ENCODE measurements at places on chromosomes 7 and 10.

GRCh38 chr7:68087401-68087800 is 1090.8 kb downstream of the TYW1 start:
- no peak for DNase-seq

- DNase-seq: no peak
These were observed 71.6 kb downstream of the INPP5A start for GRCh38 chr10:132609211-132609610.

- no peak for DNase-seq
These were observed 454.4 kb downstream of the HTR7 start for GRCh38 chr10:90403211-90404000.

DNA sequence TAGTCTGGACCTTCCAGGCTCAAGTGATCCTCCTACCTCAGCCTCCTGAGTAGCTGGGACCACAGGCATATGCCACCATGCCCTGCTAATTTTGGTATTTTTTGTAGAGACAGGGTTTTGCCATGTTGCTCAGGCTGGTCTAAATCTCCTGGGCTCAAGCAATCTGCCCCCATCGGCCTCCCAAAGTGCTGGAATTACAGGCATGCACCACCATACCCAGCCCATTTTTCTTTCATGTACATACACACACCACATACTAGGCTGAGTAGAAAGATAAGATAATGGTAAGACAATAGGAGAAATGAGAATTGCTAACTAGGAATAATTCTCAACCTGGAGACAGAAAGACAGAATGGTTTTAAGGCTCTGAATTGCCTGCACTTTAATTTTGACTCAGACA is 83.8 kb downstream of the CPEB3 start:
- DNase-seq: no peak

DNA sequence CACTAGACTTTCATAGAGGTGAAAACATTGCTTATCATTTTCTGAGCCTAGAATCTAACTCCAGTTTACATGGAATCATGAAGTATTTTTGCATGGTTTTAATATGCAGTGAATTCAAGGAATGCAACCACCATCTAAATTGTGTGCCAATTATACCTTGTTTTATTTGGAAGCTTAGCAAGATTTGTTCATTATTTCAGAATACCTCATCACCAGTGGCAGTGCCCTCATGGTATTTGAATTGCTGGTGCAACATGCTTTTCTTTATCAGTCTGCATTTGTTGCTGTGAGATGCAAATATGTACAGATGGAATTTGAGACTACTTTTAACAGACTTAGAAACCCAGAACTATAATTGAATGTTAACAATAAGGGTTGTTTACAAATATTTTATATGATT is 18.7 kb upstream of the ZNF800 start:
- DNase-seq: no peak

- no peak for DNase-seq
These were observed 176.6 kb upstream of the MKI67 start for GRCh38 chr10:128302808-128303207.

DNA sequence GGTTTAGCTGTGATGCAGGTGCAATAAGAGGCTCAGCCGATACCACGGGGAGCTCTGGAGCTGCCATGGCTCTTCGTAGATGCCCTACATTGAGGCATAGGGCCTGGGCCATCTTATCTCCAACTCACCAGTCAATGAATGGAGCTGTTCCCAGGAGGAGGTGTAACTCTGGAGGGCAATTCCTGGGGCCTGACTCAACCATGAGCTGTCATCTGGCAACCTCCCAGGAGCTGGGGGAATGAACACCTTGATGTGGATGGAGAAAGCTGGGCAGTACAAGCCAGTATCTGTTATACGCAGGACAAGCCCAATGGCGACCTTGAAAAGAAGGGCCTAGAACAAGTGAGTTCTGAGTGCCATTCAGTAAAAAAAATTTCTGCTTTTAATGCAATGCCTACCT is 224.0 kb upstream of the PLXDC2 start:
- DNase-seq: peak; percentile 26

DNA sequence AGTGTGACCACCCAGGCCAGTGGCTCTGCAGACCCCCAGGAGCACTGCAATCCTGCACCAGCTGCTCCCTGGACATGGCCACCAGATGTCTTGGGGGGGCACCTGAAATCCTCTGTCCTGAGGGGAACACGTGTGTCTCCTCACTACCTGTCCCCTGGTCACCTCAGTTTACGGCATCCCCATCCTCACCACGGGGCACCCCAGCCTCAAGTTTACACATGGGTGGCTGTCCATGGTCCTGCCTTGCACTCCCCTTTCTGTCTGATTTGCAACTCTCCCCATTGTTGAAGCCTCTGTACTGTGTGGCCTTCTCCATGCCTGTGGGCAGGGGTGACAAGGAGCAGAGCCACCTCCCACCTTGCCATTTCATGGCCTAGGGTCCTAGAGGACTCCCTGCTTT is 67.2 kb downstream of the RAMP3 start:
- DNase-seq: no peak

GRCh38 chr7:1729773-1730172 is 59.7 kb downstream of the ELFN1 start:
- DNase-seq: no peak

GRCh38 chr7:145850636-145851035 is 266.0 kb upstream of the CNTNAP2 start:
- no peak for DNase-seq

- no peak for DNase-seq
These were observed 78.0 kb downstream of the DKK1 start for GRCh38 chr10:52391927-52392602.

GRCh38 chr10:11515596-11516430 is 95.6 kb downstream of the USP6NL start:
- DNase-seq: peak; percentile 71

GRCh38 chr7:159040146-159040545 is 104.5 kb downstream of the VIPR2 start:
- DNase-seq: no peak

DNA sequence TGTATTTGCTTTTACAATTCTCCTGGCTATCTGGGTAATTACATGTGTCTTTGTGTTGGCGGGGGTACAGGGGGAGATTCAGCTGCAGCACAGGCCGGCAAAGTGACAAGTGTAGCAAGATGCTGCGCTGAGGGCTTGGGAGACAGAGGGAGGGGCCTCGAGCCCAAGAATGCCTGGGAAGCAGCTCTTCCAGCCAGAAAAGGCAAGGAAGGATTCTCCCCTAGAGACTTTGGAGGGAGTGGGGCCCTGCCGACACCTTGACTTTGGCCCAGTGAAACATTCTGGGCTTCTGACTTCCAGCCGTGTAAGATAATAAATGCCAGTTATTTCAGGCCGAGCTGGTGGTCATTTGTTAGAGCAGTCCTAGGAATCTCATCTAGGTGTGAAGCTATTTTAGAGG is 7.2 kb upstream of the REPIN1 start:
- no peak for DNase-seq

GRCh38 chr7:64581926-64582894 is 19.3 kb upstream of the ZNF680 start:
- DNase-seq: peak; percentile 53

- DNase-seq: no peak
These were observed 17.3 kb downstream of the CYP2E1 start for GRCh38 chr10:133544506-133544905.

GRCh38 chr7:107309296-107309695 is 140.5 kb downstream of the HBP1 start:
- DNase-seq: no peak

DNA sequence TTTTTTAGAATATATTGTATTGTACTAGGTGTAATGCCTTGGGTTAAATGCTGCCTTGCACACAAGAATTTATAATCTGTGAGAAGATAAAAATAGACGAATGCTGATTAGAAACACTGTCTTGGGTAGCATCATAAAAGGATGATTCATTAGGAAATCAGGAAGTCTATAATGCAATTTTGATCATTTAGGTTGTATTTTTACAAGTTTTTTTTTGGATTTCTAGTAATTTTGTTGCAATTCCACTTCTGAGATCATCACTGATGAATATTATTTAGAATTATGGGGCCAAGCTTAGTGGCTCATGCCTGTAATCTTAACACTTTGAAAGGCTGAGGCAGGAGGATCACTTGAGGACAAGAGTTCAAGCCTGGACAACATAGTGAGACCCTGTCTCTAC is 29.6 kb downstream of the WBP1L start:
- no peak for DNase-seq

DNA sequence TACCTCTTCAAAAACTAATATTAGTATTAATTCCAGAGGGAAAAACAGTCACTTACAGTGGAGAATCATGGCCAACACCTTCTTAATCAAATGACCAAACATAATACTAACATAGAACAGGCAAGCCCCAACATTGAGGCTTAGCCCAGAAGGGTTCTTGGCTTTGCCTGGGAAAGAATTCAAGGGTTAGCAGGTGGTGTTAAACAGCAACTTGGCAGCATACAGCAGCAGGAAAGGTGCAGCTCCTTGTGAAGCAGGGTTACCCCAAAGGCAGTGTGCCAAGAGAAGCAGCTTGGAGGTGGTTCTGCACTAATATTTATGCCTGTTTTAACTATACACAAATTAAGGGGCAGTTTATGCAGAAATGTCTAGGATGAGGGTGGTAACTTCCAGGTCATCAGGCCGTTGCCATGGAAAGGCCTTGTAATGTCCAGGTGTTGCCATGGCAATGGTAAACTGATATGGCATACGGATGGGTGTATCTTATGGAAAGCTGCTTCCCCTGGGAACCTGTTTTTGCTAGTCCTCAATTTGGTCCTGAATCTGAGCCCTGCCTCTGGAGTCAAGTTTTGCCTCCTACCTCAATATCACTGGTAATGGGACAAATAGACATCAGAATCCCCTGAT is 27.2 kb upstream of the BEND7 start:
- no peak for DNase-seq

DNA sequence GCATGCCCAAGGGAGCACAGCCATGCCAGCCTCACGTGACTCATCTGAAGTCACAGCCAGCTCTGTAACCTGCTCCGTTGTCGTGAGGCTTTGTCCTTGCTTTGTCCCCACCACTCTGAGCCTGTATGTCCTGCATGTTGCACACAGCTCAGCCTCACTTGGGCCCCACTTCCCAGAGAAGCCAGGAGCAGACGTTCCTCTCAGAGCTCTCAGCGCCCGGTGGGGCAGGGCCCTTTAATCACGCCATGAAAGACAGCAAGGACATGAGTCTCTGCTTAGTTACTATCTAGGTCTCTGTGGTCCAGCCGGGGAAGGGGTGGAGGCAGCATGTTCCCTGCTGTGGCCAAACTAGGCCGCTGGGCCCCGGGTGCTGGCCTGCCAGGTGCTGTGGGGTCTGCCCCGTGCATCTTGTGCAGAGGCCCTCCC is 127.4 kb upstream of the FAM20C start:
- no peak for DNase-seq

- peak; percentile 34 for DNase-seq
These were observed 266.9 kb downstream of the ABCA13 start for GRCh38 chr7:48438206-48438605.

- DNase-seq: no peak
These were observed 57.4 kb upstream of the NRP1 start for GRCh38 chr10:33391611-33392465.

DNA sequence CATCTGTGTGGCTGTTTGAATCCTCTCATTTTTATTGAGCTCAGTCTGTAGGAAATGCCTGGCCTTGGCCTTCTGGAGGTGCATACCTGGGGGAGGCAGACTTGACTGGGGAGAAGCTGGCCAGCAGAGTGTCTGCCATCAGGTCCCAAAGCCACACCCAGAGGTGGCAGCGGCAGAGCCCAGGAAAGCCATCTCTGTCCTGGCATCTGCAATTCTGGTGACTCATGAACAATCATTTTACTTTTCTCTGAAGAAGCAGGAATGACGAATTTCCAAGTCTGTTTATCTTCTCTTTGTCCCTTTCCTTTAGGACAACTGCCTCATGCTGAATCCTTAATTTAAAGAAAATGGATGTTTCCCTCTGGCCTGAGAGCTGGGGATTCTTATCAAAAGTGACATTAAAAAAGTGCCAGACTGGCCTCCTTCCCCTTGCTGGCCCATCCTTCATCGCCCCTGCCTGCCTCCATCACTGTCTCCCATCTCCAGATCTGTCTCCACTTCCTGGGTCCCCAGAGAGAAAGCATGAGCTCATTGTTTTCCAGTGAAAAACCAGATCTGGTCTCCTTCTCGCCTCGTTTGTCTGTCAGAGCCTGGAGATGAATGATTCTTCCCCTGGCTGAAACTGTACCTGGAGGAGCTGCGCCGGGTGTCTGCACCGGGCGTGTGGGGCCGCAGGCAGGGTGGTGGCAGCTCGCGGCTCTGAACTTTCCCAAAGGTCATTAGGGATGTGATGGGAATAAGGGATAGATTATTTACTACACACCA is 124.5 kb downstream of the TMEM178B start:
- DNase-seq: no peak

- DNase-seq: no peak
These were observed 71.7 kb downstream of the PRLHR start for GRCh38 chr10:118523775-118524174.

DNA sequence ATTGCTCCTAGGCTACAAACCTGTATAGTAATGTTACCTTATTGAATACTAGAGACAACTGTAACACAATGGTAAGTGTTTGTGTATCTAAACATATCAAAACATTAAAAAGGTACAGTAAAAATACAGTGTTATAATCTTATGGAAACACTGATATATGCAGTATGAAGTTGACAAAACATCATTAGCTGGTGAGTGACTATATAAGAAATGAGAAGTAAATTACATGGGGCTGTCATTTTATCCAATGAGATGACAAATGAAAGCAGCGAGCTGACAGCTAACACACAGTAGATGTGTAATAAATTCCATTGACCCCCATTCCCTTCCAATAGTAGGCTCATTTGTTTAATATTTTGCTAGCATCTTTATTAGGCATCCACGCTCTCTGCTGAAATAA is 198.1 kb upstream of the GHITM start:
- no peak for DNase-seq

GRCh38 chr10:8189458-8189857 is 135.0 kb downstream of the GATA3 start:
- no peak for DNase-seq

DNA sequence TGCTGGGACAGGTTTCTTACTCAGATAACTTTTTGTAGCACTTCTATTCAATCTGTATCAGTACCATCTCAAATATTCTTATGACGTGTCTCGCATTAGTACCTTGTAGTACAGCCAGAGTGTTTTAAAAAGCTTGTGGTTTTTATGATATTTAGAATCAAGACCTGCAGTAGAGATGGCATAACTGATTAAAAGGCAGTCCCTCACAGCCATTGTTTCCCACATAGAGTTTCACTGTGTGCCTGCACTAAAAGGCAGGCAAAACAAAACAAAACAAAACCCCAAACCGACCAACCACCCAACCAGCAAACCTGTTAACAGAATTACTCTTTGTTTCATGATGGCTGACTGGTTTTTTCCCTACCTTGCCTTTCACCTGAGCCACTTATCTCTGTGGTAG is 221.3 kb upstream of the DGKB start:
- no peak for DNase-seq

DNA sequence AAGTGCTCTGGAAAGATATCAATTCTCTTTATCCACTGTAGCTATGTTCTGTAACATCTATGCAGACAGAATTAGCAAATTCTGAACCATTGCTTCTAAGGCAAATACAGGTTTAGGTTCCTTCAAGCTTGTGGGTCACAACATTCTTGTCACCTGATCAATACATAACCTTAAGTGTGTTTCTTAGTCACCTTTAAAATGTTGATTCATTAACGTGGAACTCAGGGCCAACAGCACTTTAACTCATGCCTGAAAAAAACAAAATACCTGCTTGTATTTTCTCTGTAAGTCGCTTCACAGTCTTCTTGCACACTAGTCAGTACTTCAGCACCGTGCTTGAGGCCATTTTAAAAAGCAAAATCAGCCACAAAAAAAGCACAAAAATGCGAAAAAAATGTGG is 35.2 kb upstream of the TRIL start:
- DNase-seq: no peak
